ENCODE measurements at places on chromosomes 4 and X.
A peak's percentile ranks its signal among the peaks of the same experiment; 100 is the strongest.

GRCh38 chr4:94455081-94455480 lies 3.3 kb downstream of the PDLIM5 start:
- DNase-seq: no peak

DNA sequence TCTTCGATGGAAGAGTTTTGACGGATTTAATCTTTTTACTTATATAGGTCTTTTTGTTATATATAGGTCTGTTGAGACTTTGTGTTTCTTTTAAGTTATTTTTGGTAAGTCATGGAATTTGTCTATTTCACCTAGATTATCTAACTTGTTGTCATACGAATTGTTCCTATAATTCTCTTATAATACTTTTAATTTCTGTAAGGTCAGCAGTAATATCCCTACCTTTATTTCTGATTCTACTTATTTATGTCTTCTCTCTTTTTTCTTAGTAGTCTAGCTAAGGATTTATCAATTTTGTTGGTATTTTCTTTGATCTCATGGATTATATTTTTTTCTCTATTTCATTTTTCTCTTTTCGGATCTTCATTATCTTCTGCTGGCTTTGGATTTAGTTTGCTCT lies 11.6 kb downstream of the SAP30 start:
- DNase-seq: no peak

DNA sequence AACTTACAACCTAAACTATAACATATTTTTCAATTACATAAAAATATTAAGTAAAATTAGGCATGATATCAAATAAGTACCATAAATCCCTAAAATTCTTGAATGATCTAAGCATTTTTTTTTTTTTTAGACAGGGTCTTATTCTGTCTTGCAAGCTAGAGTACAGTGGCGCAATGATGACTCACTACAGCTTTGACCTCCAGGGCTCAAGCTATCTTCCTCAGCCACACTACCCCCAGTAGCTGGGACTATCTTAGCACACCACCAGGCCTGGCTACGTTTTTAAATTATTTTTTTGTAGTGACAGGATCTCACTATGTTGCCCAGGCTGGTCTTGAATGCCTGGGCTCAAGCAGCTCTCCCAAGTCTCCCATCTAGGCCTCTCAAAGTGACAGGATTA lies 1042.3 kb downstream of the FSTL5 start:
- DNase-seq: no peak

GRCh38 chr4:151430740-151431457 lies 21.9 kb downstream of the FHIP1A start:
- DNase-seq: no peak

- no peak for DNase-seq
These were observed 1.4 kb downstream of the AMMECR1 start for GRCh38 chrX:110316351-110317060.

DNA sequence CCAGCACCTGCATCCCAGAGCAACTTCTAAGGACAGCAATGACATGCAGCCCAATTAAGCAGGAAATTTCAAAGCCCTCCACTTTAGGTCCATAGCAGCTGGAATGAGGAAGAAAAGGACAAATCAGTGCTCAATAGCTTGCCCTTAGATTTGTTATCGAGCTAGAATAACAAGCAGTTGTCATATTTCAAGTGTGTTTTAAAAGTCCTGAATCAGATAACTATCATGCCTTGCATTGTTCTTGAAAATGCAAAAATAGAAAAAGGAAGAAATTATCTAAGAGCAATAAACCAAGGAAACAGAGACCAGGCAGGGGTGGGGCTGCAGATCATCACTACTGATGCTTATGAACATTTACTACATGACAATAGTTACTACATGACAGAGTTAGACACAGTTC lies 43.9 kb upstream of the KLF3 start:
- no peak for DNase-seq

- DNase-seq: no peak
These were observed 94.4 kb upstream of the HPGD start for GRCh38 chr4:174616661-174617060.

- no peak for DNase-seq
These were observed 103.7 kb downstream of the APOOL start for GRCh38 chrX:85107407-85107806.

- no peak for DNase-seq
These were observed 49.5 kb upstream of the LNX1 start for GRCh38 chr4:53640576-53641453.

DNA sequence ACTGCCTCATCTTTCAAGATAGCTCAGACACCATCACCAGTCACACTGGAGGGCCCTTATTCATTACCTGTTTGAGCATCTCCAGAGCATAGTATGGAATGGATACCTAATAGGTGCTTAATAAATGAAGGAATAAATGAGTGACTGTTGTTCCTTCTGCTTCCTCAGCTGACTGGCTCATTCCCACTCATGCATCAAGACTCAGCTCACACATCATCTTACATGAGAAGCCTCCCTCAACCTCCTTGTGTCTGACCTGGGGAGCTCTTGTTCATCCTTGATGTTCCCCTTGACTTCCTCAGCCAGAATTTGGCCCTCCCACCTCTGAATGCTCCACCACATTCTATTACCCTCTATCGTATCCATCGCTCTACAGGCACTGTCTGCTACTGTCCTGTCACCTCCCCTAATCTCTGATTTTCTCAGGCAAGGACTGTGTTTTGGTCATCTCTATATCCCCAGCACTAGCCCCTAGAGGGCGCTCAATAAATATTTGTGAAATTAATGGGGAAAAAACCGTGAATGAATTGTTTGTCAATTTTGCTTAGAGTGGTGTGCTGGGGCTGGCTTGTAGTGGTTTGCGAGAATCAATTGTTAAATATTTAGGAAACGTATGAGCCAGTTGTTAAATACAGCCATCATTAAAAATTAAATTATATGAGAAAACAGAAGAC lies 88.3 kb downstream of the NHSL2 start:
- peak; percentile 24 for DNase-seq

- no peak for DNase-seq
These were observed 10.1 kb upstream of the MPP1 start for GRCh38 chrX:154815274-154815818.

GRCh38 chr4:7910952-7911578 lies 28.6 kb downstream of the AFAP1 start:
- no peak for DNase-seq

DNA sequence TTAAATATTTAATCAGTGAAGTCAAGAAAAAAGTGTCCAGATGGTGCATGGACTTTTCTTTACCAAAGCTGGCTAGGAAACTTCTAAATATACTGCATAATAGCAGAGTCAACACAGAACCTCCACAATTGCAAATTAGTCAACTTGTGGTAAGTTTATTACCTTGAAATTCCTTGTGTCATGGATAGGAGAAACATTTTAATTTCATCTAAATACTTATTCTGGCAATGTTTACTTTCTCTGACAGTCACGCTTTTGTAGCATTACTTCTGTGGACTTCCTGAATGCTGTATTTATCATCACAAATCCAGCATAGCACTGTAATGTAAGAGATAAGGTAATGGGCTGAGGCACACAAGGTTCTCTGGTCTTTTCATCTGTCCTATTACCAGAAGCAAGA lies 2266.1 kb downstream of the PCDH7 start:
- DNase-seq: no peak

GRCh38 chr4:71266090-71266794 lies 72.6 kb upstream of the SLC4A4 start:
- no peak for DNase-seq

- no peak for DNase-seq
These were observed 735.9 kb upstream of the TENM3 start for GRCh38 chr4:181507180-181507835.

DNA sequence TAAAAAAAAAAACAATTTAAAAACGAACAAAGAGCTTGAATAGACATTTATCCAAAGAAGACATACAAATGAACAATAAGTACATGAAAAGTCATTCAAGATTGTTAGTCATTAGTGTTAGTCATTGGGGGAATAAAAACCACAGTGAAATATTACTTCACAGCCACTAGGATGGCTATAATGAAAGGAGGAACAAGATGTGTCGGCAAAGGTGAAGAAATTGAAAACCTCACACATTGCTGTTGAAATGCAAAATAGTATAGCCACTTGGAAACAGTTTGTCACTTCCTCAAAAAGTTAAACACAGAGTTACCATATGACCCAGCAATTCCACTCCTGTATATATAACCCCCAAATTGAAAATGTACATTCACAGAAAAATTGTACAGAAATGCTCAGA lies 45.2 kb upstream of the SLC39A8 start:
- no peak for DNase-seq

DNA sequence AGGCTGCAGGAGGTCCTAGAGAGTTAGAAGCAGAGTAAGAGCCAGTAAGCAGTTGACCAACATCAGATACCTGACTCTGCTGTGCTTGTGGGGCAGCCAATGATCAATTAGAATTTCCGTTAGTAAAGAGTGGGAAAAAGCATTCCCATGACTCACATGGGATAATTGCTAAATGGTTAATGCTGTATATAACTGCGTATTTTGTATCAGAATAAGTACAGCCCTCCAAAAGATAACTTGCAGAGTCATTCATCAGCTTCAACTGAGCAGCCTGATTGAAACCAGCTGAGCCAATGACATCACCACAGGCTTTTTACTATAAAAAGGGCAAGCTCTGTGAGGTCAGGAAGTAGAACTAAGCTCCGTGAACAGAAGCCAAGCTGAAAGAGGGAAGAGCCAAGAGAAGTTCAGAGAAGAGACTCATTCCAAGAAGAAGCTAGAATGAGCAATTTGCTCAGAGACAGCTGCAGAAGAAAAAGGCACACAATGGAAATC lies 67.9 kb downstream of the PPP3CA start:
- DNase-seq: no peak

- no peak for DNase-seq
These were observed 36.9 kb downstream of the RELL1 start for GRCh38 chr4:37649268-37649667.

GRCh38 chr4:6085691-6086628 lies 67.7 kb upstream of the C4orf50 start:
- no peak for DNase-seq

- no peak for DNase-seq
These were observed 21.2 kb upstream of the TAB3 start for GRCh38 chrX:30910124-30910860.

- no peak for DNase-seq
These were observed 74.8 kb downstream of the CBLL2 start for GRCh38 chrX:22347491-22347890.

- DNase-seq: no peak
These were observed 1.0 kb upstream of the PIN4 start for GRCh38 chrX:72180539-72180938.

GRCh38 chr4:139007640-139008039 lies 7.9 kb upstream of the NOCT start:
- no peak for DNase-seq

GRCh38 chr4:170741856-170742255 lies 652.1 kb upstream of the AADAT start:
- no peak for DNase-seq

GRCh38 chrX:40778861-40779575 lies 43.7 kb upstream of the MED14 start:
- no peak for DNase-seq

GRCh38 chr4:98522636-98523395 lies 135.6 kb downstream of the TSPAN5 start:
- DNase-seq: no peak

DNA sequence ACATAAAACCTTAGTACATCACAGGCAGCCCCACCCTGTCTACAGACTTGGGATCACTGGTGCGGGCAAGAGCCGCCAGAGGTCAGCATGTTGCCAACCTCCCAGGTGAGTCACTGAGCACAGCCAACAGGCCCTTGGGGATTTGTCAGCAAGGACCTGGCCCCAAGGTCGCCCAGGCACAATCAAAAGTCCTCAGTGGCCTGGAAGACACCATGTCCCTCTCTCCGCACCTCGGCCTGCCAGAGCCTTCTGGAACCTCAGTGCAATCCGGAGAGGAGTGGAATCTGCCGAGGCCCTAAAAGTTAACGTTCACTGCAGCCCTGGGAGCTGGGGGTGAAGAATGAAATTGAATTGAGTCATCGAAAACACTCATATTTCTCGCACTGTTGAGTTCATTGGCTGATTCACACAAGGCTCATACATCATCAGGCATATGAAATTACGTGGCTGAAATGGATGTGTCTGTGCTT lies 74.3 kb downstream of the WFS1 start:
- no peak for DNase-seq

GRCh38 chrX:26580021-26580420 lies 364.1 kb downstream of the MAGEB5 start:
- no peak for DNase-seq

DNA sequence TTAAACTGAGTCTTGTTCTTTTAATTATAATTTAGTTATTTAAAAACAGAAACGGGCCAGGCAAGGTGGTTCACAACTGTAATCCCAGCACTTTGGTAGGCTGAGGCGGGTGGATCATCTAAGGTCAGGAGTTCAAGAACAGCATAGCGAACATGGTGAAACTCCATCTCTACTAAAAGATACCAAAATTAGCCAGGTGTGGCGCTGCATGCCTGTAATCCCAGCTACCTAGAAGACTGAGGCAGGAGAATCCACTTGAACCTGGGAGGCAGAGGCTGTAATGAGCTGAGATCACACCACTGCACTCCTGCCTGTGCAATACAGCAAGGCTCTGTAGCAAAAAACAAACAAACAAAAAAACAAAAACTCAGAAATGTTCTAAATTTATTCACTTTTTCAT lies 852.9 kb downstream of the TECRL start:
- no peak for DNase-seq

GRCh38 chr4:128510850-128511249 lies 223.2 kb upstream of the PGRMC2 start:
- no peak for DNase-seq

GRCh38 chr4:6031846-6032245 lies 13.6 kb upstream of the C4orf50 start:
- no peak for DNase-seq

DNA sequence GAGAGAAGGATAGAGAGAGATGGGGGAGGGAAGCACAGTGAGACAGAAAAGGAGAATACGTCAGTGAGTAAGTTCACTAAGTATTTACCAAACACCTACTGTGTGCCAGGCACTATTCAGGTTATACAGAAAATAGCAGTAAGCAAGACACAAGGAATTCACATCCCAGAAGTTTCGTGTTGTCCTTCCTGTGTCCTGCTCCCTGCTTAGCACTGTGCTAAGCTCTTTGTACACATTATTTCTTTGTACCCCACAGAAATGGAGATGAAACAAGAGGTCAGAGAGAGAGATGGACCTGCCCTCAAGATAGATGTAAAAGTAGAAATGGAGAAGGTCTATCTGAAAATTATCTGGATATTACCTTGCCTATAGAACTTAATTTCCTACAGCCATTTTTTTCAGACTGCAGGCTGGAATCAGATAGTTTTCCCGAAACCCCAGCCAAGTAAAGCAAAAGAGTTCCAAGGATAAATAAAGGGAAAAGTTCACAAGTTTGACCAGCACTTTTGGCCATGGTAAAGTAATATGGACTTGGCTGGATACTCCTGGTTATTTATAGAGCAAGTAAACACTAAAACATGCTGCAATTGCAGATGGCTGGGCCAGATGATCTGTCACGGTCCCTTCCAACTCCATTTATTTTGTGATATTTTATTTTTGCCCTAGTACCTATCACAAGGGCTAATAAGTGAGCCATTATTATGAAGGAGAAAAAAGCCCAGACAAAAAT lies 353.7 kb upstream of the SLC7A11 start:
- DNase-seq: no peak

- DNase-seq: no peak
These were observed 64.3 kb downstream of the CPZ start for GRCh38 chr4:8656711-8657380.
